ENCODE measurements at places on chromosomes 11 and 22.

- H3K27me3 ChIP-seq, result no peaks in the 10 kb centered on the region
- no peak overlapping the region for H3K27ac ChIP-seq
- H3K4me1 ChIP-seq, result peaks cover 4% of the 10 kb centered on the region
- no peak for DNase-seq
- H3K4me3 ChIP-seq, result no peak overlapping the region
Observed at GRCh38 chr22:20194681-20195593, 44.1 kb upstream of the CCDC188 start.

DNA sequence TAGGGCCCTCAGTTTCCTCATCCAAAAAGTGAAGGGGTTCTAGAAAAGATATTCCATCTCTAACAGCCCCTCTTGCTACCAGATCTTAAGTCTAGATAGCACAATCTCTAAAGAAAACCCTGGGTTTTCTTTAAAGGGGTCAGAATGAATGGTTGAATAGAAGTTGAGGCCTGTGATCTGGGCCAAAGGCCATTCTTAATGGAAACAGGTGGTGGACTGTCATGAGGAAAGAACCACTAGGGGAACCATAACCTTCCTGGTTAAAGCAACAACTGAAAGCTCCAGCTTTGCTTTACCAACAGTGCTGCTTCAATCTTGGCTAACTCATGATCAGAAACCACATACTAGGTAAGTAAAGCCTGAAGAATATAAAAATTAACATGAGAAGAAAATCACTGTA lies 1.8 kb downstream of the CELF1 start:
- H3K27me3 ChIP-seq, result no peaks in the 10 kb centered on the region
- H3K4me1 ChIP-seq, result peaks cover 18% of the 10 kb centered on the region
- H3K27ac ChIP-seq, result peak overlapping the region; percentile 98

- H3K27me3 ChIP-seq, result no peaks in the 10 kb centered on the region
- H3K36me3 ChIP-seq, result peaks cover 69% of the 10 kb centered on the region
- no peaks in the 10 kb centered on the region for H3K4me1 ChIP-seq
- DNase-seq, result no peak
- H3K4me3 ChIP-seq, result no peak overlapping the region
- H3K27ac ChIP-seq, result no peak overlapping the region
Observed at GRCh38 chr22:27984001-27984695, 65.1 kb upstream of the PITPNB start.

- no peak overlapping the region for H3K4me3 ChIP-seq
- DNase-seq, result peak; percentile 68
- H3K27me3 ChIP-seq, result no peaks in the 10 kb centered on the region
- H3K27ac ChIP-seq, result peak overlapping the region; percentile 91
Observed at GRCh38 chr22:35378621-35379020, 2.3 kb upstream of the HMOX1 start.

GRCh38 chr11:33413301-33413700 lies 156.1 kb downstream of the HIPK3 start:
- H3K36me3 ChIP-seq, result no peaks in the 10 kb centered on the region
- peaks cover 3% of the 10 kb centered on the region for H3K27me3 ChIP-seq
- no peak overlapping the region for H3K27ac ChIP-seq

DNA sequence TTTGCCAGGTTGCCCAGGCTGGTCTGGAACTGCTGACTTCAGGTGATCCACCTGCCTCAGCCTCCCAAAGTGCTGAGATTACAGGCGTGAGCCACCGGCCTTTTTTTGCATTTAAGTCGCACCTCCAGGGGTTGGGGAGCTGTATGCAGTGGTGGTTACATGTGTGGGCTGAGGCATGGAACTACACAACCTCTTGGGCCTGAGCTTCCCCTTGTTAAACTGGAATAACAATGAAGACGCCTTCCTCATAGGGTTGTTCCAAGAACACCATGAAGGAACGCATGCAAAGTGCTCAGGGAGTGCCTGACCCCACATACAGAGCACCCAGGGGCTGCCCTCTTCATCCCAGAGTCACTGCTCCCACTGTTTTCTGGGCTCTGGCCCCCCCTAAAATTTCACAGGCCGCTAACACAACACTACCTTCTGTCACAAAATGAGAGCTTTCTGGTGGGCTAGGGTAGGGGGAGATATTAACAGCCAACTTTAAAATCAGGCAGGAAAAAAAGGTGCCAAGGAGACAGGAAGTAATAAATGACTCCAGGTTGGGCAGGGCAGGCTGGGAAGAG lies 1.3 kb upstream of the FAM118A start:
- H3K27me3 ChIP-seq, result no peaks in the 10 kb centered on the region
- H3K27ac ChIP-seq, result peak overlapping the region; percentile 83
- DNase-seq, result no peak

DNA sequence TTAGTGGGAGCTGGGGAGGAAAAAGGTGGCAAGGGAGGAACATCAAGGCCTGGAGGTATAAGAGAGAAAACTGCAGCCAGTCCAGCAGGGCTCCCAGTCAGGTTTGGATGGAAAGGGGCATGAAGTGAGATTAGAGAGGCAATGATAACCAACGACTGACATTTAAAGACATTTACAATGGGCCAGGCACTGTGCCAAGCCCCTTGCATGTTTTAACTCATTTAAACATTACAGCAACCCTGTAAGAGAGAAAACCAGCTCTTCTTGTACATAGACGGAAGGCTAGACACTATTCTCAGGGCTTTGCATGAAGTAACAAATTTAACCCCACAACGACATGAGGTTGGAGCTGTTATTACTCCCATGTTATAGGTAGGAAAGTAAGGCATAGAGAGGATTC lies 32.1 kb upstream of the PAK1 start:
- no peaks in the 10 kb centered on the region for H3K27me3 ChIP-seq
- no peak for DNase-seq
- no peaks in the 10 kb centered on the region for H3K36me3 ChIP-seq

GRCh38 chr22:23763579-23763945 lies 772 bp downstream of the C22orf15 start:
- no peaks in the 10 kb centered on the region for H3K27me3 ChIP-seq
- peaks cover 9% of the 10 kb centered on the region for H3K4me1 ChIP-seq
- H3K4me3 ChIP-seq, result no peak overlapping the region
- DNase-seq, result no peak
- H3K36me3 ChIP-seq, result no peaks in the 10 kb centered on the region

- H3K4me3 ChIP-seq, result no peak overlapping the region
- no peak overlapping the region for H3K27ac ChIP-seq
- no peak for DNase-seq
- H3K27me3 ChIP-seq, result no peaks in the 10 kb centered on the region
- no peaks in the 10 kb centered on the region for H3K36me3 ChIP-seq
Observed at GRCh38 chr11:59394186-59394585, 32.0 kb downstream of the OR5A2 start.

DNA sequence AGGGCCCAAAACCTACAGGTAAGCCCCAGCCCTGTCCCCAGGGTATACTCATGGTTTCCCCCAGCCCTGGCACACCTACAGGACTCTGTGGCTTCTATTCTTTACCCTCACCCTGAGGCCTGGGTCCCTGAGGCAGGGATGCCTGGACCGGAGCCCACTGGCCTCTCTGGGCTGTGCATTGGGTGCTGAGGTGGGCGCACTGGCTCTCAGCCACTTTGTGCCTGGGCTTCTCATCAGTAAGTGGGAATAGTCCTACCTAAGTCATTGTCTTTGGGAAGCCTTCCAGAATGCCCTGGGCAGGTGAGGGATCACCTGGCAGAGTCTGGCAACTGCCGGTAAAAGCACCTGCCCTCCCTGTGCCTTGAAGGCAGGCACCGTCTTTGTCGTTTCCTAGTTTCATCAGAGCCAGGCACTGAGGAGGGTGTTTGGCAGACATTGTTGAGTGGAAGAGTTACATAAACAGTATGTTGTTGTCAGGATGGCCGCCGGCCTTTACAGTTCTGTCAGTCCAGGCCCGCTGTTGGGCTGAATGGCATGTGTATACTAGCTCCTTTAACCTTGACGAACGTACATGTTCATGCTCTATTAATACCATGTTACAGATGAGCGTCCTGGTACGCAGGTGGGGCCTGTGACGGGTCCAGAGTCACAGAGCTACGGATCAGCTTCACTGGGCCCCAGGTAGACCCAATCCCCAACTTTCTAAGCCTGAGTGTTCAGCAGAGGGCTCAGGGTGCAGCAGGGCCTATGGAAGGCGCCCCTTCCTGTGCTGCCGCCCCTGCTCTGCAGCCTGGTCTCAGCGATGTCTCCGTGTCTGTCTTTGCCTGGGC lies 23.0 kb downstream of the SHANK3 start:
- peaks cover 5% of the 10 kb centered on the region for H3K27me3 ChIP-seq
- H3K36me3 ChIP-seq, result peaks cover 7% of the 10 kb centered on the region
- peaks cover 27% of the 10 kb centered on the region for H3K4me1 ChIP-seq
- H3K4me3 ChIP-seq, result no peak overlapping the region
- H3K27ac ChIP-seq, result no peak overlapping the region
- DNase-seq, result no peak

DNA sequence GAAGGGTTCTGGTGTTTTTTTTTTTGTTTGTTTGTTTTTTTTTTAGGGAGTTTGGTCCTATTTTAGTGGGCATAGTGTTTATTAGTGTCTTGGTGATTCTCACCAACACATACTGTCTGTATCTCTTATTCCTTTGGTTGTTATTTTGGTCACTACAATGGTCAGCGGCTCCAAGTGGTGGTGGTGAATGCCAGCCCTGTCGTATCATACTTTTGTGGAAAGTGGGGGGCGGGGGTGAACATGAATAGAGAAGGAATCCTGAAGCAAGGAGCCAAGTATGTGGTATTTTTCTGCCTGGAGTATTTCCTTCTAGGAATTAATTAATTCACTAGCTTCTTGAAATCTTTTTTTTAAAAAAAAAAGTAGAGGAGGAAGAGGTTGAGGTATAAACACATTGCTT lies 79.6 kb downstream of the GRK3 start:
- H3K36me3 ChIP-seq, result no peaks in the 10 kb centered on the region
- H3K27me3 ChIP-seq, result no peaks in the 10 kb centered on the region
- H3K4me3 ChIP-seq, result no peak overlapping the region

GRCh38 chr11:69009441-69010211 lies 3.4 kb downstream of the MRGPRF start:
- H3K4me3 ChIP-seq, result no peak overlapping the region
- peaks cover 63% of the 10 kb centered on the region for H3K4me1 ChIP-seq
- peaks cover 26% of the 10 kb centered on the region for H3K27me3 ChIP-seq
- no peak for DNase-seq

DNA sequence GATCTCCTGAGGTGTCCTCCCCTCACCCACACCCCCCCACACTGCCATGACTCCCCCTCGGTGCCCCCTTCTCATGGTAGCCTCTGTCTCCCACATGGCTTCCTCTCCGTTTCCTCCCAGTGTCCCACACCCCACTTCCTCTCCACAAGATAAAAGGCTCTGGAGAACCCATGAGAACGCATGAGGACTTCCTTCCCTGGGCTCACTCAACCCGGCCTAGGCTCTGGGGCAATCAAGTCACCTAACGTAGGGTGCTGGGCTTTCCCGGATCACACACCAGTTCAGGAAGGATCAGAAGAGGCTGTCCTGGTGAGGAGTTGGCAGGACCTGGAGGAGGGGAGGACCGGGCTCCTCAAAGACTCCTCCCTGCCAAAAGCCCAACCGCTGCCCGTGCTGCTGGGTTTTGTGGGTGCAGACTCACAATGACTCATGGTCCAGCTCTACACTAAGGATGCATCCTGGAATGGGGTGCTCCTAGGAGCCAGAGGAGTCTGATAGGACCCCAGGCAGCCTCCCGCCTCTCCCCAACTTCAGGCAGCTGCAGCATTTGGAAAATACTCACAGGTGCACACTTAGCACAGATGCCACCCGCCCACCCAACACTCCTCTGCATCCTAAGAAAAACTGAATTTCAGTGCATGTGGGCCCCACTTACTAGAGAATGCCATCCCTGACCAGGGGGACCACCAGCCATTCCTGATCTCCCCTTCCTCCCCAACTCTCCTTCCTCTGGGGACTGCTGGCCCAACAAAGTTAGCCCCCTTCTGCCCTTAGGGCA lies 21.0 kb downstream of the SLC22A12 start:
- H3K36me3 ChIP-seq, result no peaks in the 10 kb centered on the region
- peaks cover 6% of the 10 kb centered on the region for H3K27me3 ChIP-seq
- no peak for DNase-seq
- H3K4me1 ChIP-seq, result peaks cover 3% of the 10 kb centered on the region
- no peak overlapping the region for H3K27ac ChIP-seq
- H3K4me3 ChIP-seq, result no peak overlapping the region

- H3K4me1 ChIP-seq, result peaks cover 10% of the 10 kb centered on the region
- no peak overlapping the region for H3K4me3 ChIP-seq
Observed at GRCh38 chr11:61198361-61198760, 5.0 kb upstream of the PGA3 start.

DNA sequence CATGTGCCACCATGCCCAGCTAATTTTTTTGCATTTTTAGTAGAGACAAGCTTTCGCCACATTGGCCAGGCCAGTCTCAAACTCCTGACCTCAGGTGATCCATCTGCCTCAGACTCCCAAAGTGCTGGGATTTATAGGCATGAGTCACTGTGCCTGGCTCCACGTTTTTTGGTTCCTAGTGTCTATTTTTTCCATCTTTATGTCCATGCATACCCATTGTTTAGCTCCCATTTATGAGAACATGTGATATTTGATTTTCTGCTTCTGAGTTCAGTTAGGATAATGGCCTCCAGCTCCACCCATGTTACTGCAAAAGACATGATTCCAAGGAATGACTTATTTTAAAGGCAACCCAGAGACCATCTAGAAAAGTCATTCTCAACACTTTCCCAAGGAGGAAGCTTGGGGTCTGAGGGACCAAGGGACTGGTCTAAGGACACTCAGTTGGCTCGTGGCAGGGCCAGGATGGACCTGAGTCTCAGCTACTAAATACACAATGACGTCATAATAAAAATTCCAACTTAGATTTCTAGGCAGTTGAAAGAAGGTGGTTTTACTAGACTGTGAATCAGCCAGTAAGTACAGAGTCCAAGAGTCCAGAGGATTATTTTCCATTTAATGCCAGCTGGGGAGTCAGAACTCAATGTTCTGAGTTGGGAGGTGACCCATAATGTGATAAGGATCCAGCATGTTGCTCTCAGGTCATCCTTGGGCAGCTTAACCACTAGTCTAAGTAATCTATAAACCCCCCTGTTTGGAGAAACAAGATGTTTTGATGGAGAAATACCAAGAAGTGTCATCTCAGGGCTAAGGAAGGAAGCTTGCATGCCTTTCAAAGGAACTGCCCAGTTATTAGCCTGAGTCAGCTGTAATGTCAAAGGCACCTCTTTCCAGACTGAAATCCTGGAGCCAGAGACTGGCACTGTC lies 39.4 kb downstream of the ABTB2 start:
- no peak overlapping the region for H3K4me3 ChIP-seq
- no peaks in the 10 kb centered on the region for H3K27me3 ChIP-seq
- DNase-seq, result peak; percentile 68
- no peaks in the 10 kb centered on the region for H3K36me3 ChIP-seq
- H3K27ac ChIP-seq, result peak overlapping the region; percentile 55
- peaks cover 12% of the 10 kb centered on the region for H3K4me1 ChIP-seq

GRCh38 chr11:83666149-83666548 lies 380.0 kb upstream of the CCDC90B start:
- H3K4me3 ChIP-seq, result no peak overlapping the region
- H3K27ac ChIP-seq, result no peak overlapping the region
- no peaks in the 10 kb centered on the region for H3K27me3 ChIP-seq
- H3K36me3 ChIP-seq, result no peaks in the 10 kb centered on the region

- no peak for DNase-seq
- no peaks in the 10 kb centered on the region for H3K36me3 ChIP-seq
- H3K27ac ChIP-seq, result no peak overlapping the region
- peaks cover 13% of the 10 kb centered on the region for H3K4me1 ChIP-seq
- peak overlapping the region; percentile 50 for H3K4me3 ChIP-seq
Observed at GRCh38 chr22:25404556-25404927, 159.9 kb upstream of the GRK3 start.

- peaks cover 3% of the 10 kb centered on the region for H3K36me3 ChIP-seq
- peak; percentile 93 for DNase-seq
- no peaks in the 10 kb centered on the region for H3K27me3 ChIP-seq
Observed at GRCh38 chr22:37607010-37607934, 1.4 kb upstream of the GGA1 start.

All from large intestine (tissue), 12 donors.